IMR-90 (cell line): ENCODE measurements at places on chromosomes 1 and 21.
A peak's percentile ranks its signal among the peaks of the same experiment; 100 is the strongest.

GRCh38 chr1:98849969-98850636 lies 154.6 kb downstream of the PLPPR5 start:
- no peak for DNase-seq

GRCh38 chr1:47438165-47439016 lies 547 bp downstream of the FOXD2 start:
- DNase-seq, result no peak

DNA sequence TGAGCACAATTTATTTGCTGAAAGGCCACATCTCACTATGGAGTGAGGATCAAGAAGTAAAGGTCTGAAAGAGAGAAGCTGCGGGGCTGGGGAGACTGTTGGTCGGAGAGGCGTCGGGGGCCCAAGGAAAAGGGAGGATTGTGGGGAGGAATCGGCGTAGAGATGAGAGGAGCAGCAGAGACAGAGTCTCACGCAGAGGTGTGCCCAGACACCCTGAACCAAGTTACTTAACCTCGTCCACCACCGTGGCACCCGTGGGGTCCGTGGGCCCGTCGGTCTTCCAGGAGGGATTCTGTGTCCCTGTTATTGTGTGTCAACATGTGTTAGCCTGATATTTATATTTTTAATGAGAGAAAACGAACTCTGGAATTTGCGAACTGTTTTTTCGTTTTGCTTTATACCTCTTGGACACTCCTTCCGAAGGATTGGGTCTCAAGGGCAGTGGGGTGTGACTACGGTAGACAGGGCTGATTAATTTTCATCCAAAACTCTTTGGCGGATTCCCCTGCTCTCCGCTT lies 3.8 kb upstream of the NBPF1 start:
- DNase-seq, result no peak

- peak; percentile 29 for DNase-seq
Observed at GRCh38 chr1:84257617-84258016, 43.9 kb upstream of the SAMD13 start.

DNA sequence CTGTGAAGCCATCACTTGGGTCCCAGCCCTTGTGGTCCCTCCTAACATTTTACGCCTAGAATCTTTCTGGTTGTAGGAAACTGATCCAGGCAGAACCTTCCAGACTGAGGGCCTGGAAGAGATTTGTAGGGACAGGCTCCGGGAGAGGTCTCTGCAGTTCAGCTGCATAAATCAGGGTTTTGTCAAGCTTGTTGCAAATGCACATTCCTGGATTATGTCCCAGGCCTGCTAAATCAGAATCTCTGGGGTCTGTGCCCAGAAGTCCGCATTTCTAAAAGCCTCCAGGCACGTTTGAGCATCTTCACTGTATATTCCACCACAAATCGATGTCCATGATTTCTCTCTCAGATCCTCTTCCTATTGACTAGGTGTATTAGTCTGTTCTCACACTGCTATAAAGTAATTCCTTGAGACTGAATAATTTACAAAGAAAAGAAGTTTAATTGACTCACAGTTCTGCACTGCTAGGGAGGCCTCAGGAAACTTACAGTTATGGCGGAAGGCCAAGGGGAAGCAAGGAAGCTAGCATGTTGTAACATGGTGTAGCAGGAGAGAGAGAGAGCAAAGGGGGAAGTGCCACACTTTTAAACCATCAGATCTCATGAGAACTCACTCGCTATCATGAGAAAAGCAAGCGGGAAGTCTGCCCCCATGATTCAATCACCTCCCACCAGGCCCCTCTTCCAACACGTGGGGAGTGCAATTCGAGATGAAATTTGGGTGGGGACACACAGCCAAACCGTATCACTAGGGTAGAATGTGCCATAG lies 1.2 kb upstream of the FHAD1 start:
- peak; percentile 44 for DNase-seq

DNA sequence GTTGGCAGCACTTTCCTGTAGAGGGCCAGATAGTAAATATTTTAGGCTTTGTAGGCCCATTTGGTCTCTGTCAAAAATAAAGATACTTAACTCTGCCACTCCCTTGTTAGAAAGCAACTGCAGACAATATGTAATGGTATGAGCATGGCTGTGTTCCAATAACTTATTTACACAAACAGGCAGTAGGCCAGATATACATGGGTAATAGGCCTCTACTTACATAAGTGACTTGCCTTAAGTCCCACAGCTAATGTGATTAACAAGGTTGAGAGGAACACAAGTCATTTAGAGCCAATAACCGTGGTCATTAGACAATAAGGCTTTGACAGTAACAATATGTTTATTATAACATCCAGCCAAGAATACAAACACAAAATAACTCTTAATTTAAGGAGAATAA lies 17.4 kb downstream of the CCT8 start:
- peak; percentile 20 for DNase-seq

DNA sequence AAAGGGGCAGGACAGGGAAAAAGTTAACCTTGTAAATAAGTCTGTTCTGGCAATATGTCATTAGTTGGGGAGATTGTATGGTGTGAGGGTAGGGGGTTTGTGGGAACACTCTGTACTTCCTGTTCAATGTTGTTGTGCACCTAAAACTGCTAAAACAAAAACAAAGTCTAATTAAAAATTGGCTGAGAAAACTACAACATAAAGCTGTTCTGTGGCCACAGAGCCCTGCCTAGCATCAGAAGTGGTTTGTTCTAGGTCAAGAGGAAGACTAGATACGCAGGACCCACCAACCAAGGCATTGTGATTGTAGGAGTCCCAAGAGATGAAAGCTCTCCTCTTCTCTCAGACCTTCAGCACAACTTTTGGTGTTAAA lies 81.0 kb upstream of the LRRC8D start:
- DNase-seq, result no peak

DNA sequence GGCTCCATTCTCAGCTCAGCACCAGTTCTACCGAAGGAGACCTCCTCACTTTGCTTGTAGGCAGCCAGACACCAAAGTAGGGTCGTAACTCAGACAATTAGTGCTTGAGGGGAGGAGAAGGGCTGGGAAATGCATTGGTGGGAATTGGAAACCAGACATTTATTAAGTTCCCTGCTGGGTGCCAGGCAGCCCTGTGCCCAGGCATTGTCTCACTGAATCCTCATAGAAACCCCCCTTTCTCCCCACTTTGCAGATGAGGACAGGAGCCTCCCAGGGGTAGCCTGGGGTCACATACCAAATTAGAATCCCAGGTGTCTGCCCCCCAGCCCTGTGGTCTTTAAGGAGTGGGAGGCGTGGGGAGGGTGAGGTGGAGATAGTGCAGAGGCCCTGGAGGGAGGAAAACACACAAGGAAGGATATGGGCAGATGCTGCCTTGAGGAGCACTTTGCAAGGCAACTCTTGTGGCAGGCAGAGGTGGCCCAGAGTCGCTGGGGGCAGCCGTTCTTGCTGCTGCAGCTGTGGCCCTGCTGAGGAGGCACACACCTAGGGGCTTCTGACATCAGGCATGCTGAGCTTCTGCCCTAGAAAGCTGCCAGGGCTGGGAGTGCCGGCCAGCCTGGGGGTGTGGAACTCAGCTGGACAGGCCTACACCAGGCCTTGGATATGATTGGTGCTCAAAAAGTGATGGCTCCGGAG lies 29.4 kb downstream of the CDK18 start:
- no peak for DNase-seq

DNA sequence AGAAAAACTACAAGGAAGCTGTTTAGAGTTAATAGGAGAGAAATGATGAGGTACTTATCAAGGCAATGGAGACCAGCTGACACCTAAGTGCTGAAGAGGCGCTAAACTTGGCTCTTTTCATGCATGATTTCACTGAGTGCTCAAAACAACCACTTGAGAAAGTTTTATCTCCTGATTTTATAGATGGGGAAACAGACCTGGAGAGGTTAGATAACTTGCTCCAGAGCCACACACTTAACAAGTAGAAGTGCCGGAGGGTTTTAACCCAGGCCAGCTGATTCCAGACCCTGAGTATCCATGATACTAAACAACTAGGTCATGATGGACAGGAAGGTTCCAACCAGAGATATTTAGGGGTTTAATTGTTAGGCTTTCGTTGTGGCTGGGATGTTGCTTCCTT lies 25.9 kb downstream of the UBE2U start:
- DNase-seq, result no peak

GRCh38 chr21:38277501-38278131 lies 20.8 kb downstream of the KCNJ15 start:
- peak; percentile 100 for DNase-seq

DNA sequence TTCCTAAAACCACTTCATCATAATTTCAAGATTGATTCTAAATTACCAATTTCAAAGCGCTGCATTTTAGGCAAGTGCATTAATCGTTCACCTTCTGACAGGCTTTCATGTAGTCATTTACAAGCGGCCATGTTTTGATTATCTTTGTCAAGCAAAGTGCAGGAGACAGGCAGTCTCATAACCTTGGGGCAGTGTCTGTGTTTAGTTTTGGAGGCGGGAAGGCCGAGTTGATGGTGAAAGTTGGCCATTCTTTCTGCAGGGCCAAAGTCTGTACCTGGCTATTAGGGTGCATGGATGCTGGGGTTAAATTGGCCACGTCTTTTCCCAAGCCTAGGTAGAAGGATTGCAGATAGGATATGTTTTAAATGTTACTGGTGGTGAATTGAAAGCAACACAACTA lies 2.9 kb downstream of the AGPAT3 start:
- no peak for DNase-seq

- no peak for DNase-seq
Observed at GRCh38 chr1:234372011-234372757, 1.1 kb upstream of the COA6 start.

GRCh38 chr1:230618537-230618936 lies 23.7 kb upstream of the COG2 start:
- no peak for DNase-seq

DNA sequence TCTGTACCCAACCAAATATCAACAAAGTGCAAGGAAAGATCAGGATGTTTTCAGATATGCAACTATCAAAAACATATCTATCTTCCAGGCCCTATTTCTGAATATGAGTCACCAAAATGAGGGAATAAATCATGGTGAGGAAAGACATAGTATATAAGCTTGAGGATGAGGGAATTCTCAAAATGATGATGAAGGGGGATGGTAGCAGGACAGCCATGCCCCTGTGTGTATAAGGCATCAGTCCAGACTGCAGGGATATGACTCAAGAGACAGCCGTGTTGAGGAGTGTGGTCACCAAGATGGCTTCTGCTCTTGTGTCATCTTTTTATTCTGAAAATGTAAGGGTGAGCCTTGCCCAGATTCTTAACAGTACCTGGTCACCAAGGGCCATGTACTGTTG lies 4.4 kb upstream of the WDR64 start:
- DNase-seq, result no peak

DNA sequence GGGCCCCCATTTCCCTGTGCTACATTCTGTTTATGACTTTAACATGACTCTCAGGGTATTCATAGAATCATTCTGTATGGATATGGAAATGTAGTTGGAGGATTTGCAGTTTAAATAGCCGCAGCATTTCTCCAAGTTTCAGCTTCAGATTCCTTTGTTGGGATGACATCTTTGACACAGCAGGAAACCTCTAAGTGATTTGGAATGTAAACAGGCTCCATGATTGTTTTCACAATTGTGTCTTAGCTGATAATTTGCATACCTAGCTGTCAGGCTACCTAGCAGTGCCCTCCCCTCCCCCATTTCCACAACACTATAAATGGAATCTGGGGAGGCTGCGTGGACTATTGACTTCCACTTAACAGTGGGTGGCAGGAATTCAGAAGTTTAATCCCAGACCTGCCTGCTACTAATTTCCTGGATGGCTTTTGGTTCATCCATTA lies 290.2 kb downstream of the HLX start:
- DNase-seq, result peak; percentile 67

DNA sequence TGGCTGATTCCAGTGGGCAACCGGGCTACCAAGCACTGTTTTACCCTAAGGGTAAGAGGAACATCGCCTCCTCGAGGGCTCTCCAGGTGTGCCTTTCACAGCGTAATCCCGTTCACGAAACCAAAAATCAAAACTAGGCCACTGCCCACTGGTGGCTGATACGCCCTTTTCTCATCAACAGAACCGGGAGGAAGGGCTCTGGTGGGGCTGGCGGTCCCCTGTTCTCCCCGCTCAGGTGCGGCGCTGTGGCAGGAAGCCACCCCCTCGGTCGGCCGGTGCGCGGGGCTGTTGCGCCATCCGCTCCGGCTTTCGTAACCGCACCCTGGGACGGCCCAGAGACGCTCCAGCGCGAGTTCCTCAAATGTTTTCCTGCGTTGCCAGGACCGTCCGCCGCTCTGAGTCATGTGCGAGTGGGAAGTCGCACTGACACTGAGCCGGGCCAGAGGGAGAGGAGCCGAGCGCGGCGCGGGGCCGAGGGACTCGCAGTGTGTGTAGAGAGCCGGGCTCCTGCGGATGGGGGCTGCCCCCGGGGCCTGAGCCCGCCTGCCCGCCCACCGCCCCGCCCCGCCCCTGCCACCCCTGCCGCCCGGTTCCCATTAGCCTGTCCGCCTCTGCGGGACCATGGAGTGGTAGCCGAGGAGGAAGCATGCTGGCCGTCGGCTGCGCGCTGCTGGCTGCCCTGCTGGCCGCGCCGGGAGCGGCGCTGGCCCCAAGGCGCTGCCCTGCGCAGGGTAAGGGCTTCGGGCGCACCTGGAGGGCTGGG lies at the start of gene IL6R:
Gene IL6R (plus strand): TSS at position 360 of the 763 bp plus-strand sequence. CDS start 287 bp downstream, at position 647.
- peak; percentile 93 for DNase-seq

GRCh38 chr1:29195881-29196291 lies 14.2 kb upstream of the SRSF4 start:
- DNase-seq, result no peak

DNA sequence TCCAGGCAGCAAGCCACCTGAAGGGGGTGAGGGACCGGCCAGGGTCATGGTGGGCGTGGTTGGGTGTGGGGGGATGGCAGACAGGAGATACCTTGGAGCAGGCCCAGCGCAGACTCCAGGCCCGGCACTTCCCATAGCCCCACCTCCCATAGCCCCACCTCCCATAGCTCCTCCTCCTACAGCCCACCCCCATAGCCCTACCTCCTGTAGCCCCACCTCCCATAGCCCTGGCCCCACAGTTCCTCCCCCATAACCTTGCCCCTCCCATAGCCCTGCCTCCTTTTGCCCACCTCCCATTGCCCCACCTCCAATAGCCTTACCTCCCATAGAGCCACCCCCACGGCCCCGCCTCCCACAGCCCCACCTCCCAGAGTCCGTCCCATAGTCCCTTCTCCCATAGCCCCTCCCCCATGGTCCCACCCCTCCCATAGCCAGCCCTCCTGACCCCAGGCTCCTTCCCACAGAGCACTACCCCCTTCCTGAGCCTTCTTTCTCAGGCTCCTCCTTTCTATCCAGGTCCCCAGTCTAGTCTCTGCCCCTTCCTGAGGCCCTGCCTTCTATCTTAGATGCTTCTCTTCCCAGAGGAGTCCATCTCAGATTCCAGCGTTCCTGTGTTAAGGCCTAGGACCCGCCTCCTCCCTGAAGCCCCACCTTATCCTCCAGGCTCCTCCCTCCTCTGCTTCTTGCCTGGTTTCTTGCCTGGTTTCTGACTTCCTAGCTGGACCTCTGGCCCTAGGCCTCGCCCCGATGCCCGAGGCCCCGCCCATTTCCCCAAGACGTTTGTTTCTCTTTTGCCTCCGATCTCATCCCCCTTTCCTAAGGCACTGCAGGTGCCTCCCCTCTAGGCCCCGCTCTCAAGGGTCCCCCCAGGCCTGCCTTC lies 46.8 kb downstream of the PTPRU start:
- peak; percentile 40 for DNase-seq

DNA sequence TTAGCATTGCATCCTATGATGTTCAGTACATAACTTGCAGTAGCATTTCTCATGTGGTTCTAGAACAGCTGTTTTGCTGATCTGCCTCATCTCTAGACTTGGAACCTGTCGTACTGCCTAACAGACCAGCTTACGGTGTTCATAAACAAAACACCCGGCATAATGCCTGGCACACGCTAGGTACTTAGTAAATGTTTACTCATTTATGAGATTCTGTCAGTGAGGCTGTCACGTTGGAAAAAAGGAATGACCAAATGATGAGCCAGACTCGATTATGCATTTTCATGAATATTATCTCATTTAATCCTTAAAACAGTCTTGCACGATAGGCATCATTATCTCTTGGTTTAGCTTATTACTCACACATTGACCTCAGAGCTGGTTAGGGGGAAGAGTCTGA lies 46.4 kb downstream of the CACHD1 start:
- no peak for DNase-seq
